IMR-90 (cell line): ENCODE measurements at places on chromosomes 5 and 9.

DNA sequence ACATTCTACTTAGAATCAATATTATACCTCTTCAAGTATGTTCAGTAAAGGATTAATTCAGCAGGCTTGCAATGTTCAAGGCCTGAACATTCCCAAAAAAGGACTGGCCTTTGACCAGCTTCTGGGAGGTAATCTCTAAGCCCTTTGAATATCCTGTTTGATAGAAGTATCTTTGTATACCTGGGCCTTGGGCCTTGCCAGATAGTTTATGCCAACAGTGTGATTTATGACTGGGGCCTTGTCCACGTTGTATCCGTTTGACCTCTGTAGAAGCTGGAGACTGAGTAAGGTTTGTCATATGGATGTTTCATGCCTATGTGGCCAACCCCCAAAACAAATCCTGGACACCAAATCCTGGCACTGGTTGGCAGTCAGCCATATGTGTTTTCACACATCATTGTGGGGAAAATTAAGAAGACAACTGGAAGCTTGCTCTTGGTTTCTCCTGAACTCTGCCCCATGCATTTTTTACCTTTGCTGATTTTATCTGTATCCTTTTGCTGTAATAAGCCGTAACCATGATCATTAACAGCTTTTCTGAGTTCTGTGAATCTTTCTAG lies 92.1 kb downstream of the RMI1 start:
- no peak for DNase-seq

DNA sequence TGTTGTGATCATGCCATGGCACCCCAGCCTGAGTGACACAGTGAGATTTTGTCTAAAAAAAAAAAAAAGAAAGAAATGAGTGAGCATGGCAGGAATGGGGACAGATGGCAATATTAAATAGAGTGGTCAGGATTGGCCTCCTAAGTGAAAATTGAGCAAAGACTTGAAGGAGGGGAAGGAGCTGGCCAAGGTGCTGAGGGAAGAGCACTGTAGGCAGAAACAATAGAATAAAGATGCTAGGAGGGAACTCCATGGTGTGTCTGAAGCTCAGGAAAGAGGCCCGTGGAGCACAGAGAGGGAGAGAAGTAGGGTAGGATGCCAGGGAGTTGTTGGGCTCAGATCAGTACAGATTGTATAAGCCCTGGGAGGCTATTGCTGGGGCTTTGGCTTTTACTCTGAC lies 64.4 kb upstream of the PCAT7 start:
- peak; percentile 3 for DNase-seq

- no peak for DNase-seq
Measured at GRCh38 chr9:14585730-14586473, 107.3 kb downstream of the ZDHHC21 start.

GRCh38 chr5:92775711-92776615 lies 805.1 kb downstream of the NR2F1-AS1 start:
- peak; percentile 62 for DNase-seq

GRCh38 chr5:149282027-149282965 lies 10.6 kb downstream of the AFAP1L1 start:
- no peak for DNase-seq

DNA sequence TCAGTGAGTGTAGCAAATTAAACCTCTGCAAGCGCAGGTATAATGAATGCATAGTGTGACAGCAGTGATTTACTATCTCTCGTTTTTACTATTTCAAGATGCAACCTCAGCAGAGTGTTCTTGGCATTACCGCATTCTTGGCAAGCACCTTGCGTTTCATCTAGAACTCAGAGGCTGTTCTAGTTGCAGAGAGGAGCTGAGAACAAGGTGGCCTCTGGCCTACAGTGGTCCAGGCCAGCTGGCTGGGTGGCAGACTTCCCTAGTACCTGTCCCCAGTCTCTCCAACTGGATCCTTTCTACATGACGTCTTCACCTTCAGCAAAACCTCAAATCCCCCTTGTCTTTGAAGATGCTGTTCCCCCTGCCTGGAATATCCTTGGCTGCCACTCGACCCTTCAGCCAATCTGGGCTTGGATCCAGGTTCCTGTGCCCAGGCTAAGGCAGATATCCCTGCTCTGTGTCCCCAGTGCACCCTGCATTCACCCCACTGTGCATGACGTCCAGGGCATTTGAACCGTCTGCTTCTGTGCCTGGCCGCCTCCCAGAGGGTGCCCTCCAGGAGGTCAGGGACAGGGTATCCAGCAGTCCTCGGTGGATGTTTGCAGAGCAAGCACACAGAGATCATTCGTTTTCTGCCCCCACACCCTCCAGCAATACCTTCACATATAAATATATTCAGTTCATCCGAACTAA lies 120.4 kb upstream of the CPEB4 start:
- DNase-seq: no peak

- DNase-seq: no peak
Measured at GRCh38 chr5:98513380-98513779, 260.1 kb upstream of the RGMB start.
